ENCODE measurements at places on chromosomes 3 and 15. TPM values are rescaled to one million over a fixed set of nuclear protein-coding genes. Genes with fewer than 3 reads are reported as not detected.

The CERS3 gene
- total RNA-seq, result not detected

The EFHB gene
- 0.25 TPM for total RNA-seq

The TMEM212 gene
- total RNA-seq, result not detected

The HHATL gene
- not detected for total RNA-seq
